ENCODE measurements at places on chromosomes 4 and X.
A peak's percentile ranks its signal among the peaks of the same experiment; 100 is the strongest.

- DNase-seq = no peak
These were observed 72.9 kb downstream of the WDR19 start for GRCh38 chr4:39255266-39255665.

GRCh38 chr4:174423257-174423944 is 98.9 kb downstream of the HPGD start:
- DNase-seq = no peak

- peak; percentile 46 for DNase-seq
These were observed 73.4 kb downstream of the NBDY start for GRCh38 chrX:56802428-56802827.

DNA sequence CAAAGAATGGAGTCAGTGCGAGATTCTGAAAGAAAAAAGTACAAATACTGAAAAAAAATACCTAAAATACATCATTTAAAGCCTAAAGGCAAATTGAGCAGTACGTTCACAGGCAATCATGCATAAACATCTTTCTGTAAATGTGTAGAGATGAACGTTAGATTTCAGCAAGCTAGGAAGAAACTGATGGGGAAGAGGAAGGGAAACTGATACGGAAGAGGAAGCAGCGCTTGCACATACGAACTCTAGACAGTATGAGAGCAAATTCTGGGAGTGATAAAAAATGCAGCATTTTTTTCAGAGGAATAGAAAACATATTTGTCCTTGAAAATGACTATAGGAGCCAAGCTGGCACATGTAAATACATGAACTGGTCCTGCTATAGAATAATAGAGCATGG is 9.4 kb downstream of the ANKRD50 start:
- no peak for DNase-seq

- no peak for DNase-seq
These were observed 55.6 kb downstream of the ADGRA3 start for GRCh38 chr4:22460266-22460665.

DNA sequence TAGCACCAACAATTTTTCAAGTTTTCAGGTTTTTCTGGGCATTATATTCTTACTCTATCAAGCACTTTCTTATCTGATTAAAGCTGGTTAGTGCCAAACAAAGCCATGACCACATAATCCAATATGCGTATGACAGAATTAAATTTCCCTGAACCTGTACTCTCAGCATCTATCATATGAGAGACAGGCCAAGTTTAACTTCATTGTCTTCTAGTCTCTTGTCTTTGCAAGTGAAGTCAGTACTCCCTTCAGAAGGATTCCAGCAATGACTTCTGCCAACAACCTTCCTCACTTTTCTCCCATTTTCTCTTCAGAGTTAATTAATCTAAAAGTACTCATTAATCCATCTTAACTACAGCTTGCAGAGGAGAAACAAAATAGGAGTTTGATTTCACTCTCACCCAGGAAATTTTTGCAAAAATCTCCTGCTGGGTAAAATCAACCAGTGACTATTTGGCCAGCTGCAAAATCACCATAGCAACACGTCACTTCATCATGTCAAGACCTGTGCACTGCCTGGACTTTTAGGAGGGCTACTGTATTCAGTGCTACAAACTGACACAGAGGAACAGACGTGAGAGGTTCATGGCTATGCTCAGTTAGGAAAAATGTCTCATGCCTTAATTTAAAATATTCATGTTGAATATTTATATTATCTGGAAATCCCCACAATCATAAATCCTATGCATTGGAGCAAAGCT is 208.4 kb downstream of the ANTXR2 start:
- DNase-seq = no peak

GRCh38 chrX:45196701-45197100 is 4.0 kb downstream of the DIPK2B start:
- DNase-seq = no peak

Measured in activated CD4-positive, alpha-beta T cell treated with anti-CD3 and anti-CD28 coated beads, Interleukin-2, amount 10 ng/mL, durations not matched to agents 24 days and 14 days (primary cell).